ENCODE measurements at places on chromosomes 5 and 9.

GRCh38 chr5:124706729-124707361 is 39.6 kb downstream of the ZNF608 start:
- peak; percentile 53 for DNase-seq

- DNase-seq = no peak
Observed at GRCh38 chr5:97489010-97489840, 306.2 kb upstream of the RIOK2 start.

DNA sequence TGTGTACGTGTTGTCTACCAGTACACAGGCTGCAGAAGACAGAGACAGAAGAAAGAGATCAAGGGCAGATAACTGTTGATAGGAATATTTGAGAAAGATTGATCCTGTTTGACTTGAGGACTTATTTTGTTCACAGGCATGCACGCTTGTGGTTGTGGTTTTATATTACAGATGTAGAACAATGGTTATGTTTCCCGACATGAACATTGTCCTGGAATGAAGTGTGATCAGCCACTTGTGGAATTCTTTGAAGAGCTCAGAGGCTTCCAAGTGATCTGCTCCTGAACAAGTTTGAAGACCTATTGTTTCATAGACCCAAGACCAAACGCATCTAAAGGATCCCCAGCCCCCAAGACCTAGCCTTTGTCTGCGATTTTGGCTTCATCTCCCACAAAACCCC is 13.7 kb downstream of the TEX53 start:
- DNase-seq = peak; percentile 76

GRCh38 chr5:169106911-169107706 is 193.8 kb downstream of the SLIT3 start:
- DNase-seq = peak; percentile 59

- peak; percentile 1 for DNase-seq
Observed at GRCh38 chr5:83662558-83662957, 58.1 kb downstream of the HAPLN1 start.

DNA sequence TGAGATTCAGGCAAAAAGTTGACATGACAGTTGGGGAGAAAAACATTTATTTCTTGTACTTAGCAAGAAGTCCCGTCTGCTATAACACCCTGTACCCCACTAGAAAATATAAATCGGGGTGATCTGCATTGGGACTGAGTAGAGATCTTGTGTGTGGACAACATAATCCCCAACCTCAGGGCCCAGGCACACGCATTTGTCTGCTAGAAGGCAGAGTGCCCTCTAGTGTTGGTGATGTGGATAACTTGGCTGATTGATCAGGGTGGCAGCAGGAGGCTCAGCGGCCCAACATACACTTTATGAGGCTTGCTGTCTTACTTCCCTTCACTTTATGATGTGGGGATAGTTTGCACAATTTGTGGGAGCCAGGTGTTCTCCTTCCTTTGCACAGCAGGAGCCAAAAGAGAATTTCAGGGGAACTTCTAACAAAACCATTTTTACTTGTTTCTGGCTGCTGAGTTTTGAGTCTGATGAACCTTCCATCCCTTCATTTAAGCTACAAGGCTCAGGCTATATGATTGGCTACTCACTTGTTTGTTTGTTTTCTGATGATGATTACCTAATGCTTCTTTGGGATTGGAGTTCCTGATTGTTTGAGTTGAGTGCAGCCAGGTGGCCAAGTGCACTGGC is 263.2 kb downstream of the DMAC1 start:
- peak; percentile 10 for DNase-seq

DNA sequence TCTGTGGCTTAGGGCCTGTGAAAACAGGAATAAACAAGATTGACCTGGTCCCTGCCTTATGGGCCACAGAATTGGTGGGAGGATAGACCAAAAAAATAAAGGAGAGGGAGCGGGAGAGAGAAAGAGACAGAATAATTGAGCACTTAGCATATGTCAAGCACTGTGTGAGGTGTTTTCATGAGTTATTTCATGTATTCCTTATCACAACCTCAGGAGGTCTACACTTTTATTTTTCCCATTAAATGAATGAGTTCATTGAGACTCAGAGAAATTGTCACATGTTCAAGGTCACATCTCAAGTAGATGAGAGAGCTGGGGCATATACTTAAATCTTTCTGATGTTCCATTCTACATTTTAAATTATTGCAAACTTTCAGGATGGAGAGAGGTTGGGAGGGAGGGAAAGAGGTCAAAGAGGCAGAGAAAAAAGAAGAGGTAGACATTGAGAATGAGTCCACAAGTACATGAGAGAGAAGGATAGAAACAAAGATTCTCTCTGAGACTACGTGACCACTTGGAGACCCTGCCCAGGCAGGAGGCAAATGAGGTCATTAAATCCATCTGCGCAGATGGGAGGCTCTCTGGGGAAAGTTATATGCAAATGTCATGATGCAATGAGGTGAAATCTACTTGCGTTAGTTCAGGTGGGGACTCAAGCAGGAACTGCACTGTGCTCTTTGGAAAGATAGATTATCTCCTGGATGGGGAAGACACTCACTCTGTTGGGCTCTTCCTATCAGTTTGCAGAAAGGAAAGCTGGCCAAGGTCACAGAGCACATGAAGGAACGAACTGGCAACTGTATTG is 241.5 kb downstream of the PAPPA start:
- DNase-seq = no peak

- DNase-seq = no peak
Observed at GRCh38 chr9:127850286-127850830, 4.1 kb downstream of the ENG start.

GRCh38 chr9:98315551-98316060 is 60.2 kb upstream of the TBC1D2 start:
- peak; percentile 55 for DNase-seq

GRCh38 chr9:88071331-88071730 is 66.9 kb downstream of the SPATA31C2 start:
- DNase-seq = no peak

GRCh38 chr5:54860321-54860720 is 125.1 kb downstream of the ESM1 start:
- DNase-seq = no peak

- no peak for DNase-seq
Observed at GRCh38 chr5:27788184-27788583, 749.8 kb upstream of the CDH9 start.

DNA sequence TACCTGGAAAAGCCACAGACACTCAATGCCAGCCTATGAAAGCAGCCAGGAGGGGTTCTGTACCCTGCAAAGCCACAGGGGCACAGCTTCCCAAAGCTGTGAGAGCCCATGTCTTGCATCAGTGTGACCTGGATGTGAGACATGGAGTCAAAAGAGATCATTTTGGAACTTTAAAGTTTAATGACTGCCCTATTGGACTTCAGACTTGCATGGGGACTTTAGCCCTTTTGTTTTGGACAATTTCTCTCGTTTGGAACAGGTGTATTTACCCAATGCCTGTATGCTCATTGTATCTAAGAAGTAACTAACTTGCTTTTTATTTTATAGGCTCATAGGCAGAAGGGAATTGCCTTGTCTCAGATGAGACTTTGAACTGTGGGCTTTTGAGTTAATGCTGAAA is 244.9 kb upstream of the TYRP1 start:
- DNase-seq = no peak

DNA sequence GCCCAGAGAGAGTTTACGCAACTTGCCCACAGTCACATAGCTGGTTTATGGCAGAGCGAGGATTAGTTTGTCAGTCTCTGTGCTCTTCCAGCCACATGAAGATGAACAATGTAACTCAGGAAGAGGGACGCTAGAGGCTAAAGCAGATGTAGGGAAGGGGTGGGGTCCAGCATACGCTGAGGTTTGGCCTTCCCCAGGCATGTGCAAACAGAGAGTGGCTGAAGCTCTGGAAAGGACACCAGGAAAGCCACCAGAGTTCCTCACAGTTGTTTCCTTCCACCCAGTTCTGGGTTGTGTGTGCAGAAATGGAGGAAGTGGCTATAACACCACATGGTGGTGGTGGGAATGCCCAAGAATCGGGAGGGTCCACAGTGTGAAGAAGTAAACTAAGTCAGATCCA is 60.0 kb downstream of the SNX18 start:
- DNase-seq = no peak

- peak; percentile 50 for DNase-seq
Observed at GRCh38 chr5:137737349-137738131, 1.7 kb upstream of the KLHL3 start.

- no peak for DNase-seq
Observed at GRCh38 chr5:26868504-26868903, 169.9 kb downstream of the CDH9 start.

- DNase-seq = no peak
Observed at GRCh38 chr9:17761984-17762676, 183.3 kb downstream of the SH3GL2 start.

GRCh38 chr9:117278471-117279035 is 136.3 kb downstream of the ASTN2 start:
- no peak for DNase-seq

DNA sequence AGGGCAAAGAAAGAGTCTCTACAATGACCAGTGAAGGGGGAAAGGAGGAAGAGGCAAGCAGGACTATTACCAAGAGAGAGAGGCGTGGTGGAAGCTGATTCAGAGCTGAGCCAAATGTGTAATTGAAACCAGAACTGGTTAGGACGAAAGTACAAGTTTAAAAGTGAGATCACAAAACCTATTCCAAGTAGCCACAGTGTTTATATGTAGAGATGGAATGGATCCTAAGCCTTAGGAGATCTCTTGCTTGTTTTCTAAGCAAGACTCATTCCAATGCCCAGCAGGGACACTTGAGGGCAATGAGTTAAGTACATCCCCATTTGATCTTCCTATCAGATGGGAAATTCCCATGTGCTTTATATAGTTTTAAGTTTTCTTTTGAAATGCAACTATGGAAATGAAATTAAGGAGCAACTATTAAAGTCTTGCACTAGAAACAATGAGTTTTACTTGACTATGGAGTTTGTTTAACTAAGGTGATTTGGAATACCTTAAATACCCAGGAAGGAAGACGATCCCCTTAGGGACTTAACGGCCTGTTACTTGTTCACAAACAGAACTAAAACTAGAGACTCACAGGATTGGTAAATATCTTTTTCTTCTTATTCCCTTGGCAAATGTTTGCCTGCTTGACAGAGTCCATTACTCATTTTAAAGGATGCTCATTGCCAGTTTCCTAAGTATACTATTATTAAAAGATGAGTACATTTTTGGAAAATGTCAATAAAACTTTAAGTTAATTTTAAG is 51.1 kb upstream of the SNX2 start:
- DNase-seq = peak; percentile 54

GRCh38 chr5:153299891-153300290 is 190.6 kb upstream of the GRIA1 start:
- DNase-seq = no peak

DNA sequence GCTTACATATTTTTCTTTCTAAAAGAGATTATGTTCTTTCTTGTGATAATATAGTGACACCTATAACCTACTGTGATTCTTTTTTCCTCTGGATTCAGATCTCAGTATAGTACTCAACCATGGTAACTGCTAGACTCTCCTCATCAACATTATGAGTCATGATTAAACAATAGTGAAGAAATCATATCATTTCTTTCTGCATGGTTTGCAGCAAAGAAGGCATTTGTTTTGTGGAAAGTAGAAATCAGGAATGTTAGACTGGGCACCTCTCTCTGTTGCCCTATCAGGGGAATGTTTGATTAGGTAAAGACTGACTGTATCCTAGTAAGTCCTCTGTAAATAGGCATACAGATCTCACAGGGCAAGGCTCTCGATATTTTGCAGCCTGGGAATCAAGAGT is 25.6 kb upstream of the SMC2 start:
- DNase-seq = peak; percentile 2

DNA sequence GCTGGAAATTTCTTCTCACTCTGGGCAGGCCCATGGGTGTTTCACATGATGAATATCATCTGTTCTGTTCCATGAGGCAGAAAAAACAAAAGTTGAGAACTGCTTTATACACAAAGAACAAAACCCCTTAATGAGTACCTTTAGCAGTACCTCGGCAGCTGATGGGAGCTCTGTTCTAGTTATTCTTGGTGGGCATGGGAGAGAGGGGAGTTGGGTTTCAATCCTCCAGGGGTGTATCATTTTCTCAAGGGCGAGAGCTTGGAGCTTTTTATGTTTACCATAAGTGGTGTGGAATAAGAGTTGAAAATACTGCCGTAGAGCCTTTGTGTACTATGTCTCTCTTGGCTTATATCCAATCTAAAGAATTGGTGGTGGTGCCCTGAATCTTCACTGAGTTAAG is 103.3 kb upstream of the ZNF608 start:
- DNase-seq = no peak
